ENCODE measurements at places on chromosomes 3 and 15.
A peak's percentile ranks its signal among the peaks of the same experiment; 100 is the strongest.

- DNase-seq, result peak; percentile 12
These were observed 482.5 kb upstream of the TBL1XR1 start for GRCh38 chr3:177679568-177680471.

DNA sequence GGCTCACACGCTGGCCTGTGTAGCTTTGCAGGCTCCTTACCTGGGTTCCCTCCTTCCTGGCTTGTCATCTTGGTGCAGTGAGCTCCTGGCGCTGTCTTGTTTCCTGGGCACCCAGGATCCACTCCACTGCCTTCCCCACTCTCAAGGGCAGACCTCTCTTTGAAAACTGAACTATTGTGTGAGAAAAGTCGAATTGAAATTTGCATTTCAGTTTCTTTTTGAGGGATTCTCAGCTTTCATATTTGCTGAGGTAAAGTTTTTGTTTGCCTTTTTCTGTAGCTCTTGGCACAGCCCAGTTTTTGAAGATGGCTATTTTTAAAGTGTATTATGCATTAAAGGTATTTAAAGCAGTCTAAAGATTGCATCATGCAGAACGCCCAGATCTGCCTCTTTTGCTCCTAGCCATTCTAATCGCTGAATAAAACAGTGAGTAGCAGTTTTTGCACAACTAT, 70.1 kb downstream of the CCK start:
- DNase-seq, result no peak

- DNase-seq, result no peak
These were observed 177.1 kb upstream of the PFN2 start for GRCh38 chr3:150147776-150148175.

GRCh38 chr3:37050282-37050681, 57.0 kb downstream of the MLH1 start:
- DNase-seq, result no peak

GRCh38 chr3:17891139-17891856, 148.9 kb upstream of the TBC1D5 start:
- no peak for DNase-seq

- no peak for DNase-seq
These were observed 86.3 kb downstream of the CNTN6 start for GRCh38 chr3:1179146-1179545.

- DNase-seq, result no peak
These were observed 16.4 kb upstream of the FURIN start for GRCh38 chr15:90851940-90852339.

DNA sequence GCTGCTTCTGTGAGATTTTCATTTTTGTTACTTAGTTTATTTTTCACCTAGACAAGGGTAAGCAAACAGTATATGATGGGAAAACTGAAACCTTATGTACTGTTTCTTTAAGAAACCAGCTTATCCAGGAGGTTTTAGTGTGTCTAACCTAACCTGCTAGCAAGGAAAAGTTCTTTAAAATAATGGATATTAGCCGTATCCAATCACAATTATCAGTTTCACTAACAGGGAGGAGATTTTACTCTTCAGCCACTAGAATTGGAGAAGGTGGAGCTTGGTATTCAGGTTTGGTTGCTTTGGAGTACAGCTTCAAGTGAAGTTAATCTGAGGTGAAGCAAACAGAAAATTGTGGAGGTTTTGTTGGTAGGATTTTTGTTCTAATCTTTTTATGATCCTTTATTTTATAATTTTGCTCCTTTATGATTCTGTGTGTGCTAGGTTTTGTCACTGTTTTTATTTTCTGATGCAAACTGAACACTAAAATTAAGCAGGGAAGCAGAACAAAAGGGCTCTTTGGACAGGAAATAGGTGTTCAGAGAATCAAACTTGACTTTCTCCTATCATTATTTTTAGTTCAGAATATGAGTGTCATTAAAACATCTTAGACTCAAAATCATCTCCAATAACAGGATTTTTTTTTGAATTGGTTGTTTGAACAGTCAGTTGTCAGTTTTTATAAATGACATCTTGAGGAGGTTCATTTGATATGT, 13.0 kb downstream of the ZFAND6 start:
- DNase-seq, result no peak

- DNase-seq, result no peak
These were observed 44.8 kb upstream of the RPS17 start for GRCh38 chr15:82585072-82585471.

DNA sequence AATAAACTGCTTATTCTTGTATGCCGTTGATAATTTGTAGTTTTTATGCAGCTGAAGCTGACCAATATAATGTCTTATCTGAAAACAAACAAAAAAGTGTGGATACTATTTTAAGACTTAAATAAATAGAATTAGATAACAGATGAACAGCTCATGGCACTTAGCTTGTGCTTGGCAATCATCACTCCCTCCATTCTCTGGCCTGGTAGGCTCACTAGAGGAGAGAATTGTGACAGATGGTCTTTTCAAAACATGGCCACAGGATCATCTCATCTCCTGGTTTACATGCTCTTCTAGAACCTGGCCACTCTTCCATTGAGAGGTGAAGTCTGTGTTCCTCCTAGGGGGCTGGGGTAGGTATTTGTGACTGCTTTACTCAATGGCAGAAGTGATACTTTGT, 58.4 kb upstream of the RBP1 start:
- DNase-seq, result no peak

- DNase-seq, result no peak
These were observed 52.4 kb upstream of the CMSS1 start for GRCh38 chr3:99765042-99765942.

- DNase-seq, result no peak
These were observed 83.6 kb upstream of the OCA2 start for GRCh38 chr15:28182731-28183130.

GRCh38 chr3:76765511-76765910, 274.4 kb upstream of the ROBO2 start:
- no peak for DNase-seq

DNA sequence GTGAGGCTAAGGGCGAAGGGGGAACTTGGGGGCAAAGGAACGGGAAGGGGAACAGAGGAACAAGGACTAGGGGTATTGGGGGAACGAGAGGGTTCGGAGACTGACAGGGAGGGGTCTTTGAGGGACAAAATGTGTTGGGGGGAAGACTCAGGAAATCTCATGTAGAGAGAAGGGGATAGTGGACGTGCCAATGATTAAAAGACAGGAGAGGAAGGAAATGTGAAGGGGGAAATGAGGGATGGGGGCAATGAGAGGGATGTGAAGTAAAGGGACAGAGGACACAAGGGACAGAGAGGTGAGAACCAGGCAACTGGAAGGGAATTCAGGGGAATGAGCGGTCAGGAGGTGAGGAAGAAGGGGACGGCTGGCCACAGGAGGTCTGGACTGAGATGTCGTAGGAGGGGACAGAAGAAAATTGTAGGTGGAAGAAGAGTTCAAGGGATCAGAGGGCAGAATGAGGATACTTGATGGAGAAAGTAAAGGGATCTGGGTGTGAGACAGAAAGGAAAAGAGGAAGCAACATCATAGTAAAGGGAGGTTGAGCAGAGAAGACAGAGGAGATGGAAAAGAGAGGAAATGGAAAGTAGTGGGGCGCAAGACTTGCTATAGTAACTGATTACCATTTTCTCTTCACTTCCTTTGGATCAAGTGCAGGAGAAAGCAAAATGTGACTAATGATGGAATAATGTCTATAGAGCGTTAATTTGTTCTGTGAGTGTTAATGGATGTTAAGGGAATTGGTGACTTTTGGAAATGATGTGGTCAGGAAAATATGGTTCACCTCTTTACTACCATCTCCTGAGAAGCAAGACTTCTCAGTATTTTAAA, 749 bp downstream of the RAB8B start:
- no peak for DNase-seq

- no peak for DNase-seq
These were observed 57.6 kb downstream of the PDCD6IP start for GRCh38 chr3:33855884-33856546.

- DNase-seq, result no peak
These were observed 243.1 kb upstream of the GOLGA6L4 start for GRCh38 chr15:83992324-83993031.

DNA sequence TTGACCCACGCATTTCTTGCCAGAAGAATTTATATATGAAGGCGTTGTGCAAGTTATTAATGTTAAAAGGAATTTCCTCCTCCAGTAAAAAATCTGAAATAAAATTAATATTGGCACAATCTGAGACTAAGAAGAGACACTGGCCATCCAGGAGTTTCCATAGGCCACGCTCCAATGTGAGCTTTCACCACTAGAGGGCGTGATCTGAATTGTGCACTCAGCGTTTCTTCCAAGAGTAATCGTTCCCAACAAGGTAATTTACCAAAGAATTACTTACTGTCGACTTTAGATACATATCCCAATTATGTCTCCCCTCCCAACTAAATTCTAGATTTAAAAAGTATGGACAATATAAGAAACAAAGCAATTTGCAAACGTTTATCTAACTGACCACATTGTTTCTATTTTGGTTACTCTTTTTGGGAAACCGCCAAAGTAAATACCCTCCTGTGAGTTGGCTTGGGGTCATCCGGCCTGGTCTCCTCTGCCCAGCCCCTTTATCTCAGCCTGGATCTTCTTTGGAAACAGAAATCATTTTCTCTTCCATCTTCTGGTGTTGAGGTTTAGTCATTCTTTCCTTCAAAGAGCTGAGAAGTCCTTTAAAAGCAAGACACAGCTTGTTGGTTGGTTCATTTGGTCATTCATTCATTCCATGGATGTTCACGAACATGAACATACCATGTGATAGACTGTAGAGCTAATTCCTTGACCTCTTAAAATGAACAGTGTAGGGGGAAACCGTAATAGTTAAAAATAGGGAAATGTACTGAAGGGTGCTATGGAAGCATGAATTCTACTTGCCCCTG, 26.2 kb downstream of the POLR2M start:
- peak; percentile 35 for DNase-seq

DNA sequence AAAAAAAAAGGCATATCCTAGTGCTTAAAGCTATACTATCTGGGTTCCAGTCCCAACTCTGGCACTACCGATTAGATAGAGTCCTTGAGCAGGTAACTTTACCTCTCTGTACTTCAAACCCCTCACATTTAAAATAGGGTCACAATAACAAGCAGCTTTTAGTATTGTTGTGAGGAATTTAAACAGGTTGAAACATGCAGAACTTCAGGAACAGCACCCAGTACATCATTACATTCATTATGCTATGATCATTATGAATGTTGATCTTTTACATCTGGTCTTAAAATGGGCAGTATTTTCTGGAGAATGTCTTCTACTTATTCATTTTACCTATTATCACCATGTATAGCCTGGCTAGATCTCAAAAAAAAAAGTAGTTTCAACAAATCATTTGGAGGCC, 176.1 kb upstream of the CCDC54 start:
- no peak for DNase-seq

GRCh38 chr3:150545419-150546225, 674 bp downstream of the SERP1 start:
- no peak for DNase-seq

GRCh38 chr3:42814914-42815507, 5.8 kb downstream of the ACKR2 start:
- no peak for DNase-seq

DNA sequence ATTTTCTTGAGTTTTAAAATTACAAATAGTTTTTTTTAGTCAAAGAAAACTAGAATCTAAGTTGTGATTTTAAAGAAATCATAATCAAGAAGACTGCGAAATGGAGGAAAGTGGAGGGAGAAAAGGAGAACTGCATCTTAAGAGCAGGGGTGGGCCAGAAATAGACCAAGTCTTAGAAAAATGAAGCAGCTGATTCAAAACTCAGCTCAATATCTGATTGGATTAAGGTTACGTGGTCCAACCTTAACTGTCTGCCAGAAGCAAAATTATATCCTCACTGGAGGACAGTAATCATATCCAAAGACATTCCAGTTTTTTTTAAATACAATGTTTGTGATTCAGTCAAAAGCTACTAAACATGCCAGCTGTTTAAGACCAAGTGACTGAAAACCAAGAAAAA, 41.4 kb downstream of the CHSY1 start:
- DNase-seq, result no peak

GRCh38 chr15:80929689-80930088, 59.9 kb downstream of the MESD start:
- no peak for DNase-seq

DNA sequence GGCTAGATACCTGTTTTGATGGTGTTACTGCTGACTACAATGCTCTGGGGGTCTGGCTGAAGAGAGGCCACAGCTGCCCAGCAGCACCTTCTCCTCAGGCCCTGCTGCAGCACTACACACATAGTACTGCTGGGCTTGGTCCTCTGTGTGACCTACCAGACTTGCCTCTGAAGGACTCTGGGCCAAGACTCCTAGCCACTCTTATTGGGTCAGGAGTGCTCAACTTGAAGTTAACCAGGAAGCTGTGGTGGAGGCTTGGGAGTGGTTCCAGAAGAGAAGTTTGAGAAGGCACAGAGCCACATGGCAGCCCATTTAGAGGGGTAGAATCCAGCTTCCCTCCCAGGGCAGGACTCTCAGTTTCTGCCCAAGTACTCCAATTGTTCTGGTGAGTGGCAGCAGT, 16.6 kb downstream of the ELP6 start:
- no peak for DNase-seq

DNA sequence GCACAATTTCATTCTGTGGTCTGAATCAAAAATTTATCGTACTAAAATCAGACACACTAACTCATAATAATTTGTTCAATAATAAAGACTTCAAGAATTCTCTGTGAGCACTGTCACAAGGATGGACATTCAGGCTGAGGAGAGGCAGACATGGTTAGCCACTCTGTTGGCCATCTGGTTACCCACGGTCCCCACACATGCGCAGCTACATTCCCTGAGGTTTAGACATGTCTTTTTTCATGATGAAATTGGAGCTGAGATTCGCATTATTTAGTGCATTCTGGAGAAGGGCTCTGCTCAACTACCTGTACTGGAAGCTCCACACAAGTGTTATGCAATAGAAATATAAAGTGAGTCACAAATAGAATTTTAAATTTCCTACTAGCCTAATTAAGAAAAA, 156.9 kb downstream of the SUCNR1 start:
- no peak for DNase-seq

DNA sequence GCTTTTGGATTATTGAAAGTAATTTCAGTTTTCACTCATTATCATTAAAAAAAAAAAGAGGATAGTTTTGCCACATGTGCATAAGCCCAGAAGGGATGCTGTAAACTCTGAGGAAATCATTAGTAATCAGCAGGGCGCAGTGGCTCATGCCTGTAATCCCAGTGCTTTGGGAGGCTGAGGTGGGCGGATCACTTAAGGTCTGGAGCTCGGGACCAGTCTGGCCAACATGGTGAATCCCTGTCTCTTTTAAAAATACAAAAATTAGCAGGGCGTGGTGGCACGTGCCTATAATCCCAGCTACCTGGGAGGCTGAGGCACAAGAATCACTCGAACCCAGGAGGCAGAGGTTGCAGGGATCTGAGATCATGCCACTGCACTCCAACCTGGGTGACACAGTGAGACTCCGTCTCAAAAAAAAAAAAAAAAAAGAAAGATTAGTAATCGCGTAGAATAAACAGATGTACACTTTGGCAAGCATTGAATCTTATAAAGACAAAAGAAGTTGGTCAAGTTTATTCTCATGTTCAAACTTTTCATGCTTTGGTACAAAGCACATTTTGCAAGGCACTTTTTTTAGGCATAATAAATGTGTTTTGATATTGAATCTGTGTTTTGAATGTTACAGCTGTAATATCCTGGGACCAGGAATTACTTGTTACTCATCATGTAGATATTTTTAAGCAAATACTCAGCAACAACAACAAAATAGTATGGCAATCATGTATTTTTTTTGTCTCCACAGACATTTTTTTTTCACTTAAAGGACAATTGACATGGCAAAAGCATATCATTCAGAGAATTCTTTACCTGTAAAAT, 93.2 kb upstream of the AGTR1 start:
- no peak for DNase-seq
